PC-9 (cell line): ENCODE measurements at places on chromosomes 16 and 17.

GRCh38 chr17:78253946-78254672 lies 22.7 kb downstream of the TMEM235 start:
- peak; percentile 70 for DNase-seq
- no peaks in the 10 kb centered on the region for H3K27me3 ChIP-seq
- H3K27ac ChIP-seq, result no peak overlapping the region
- H3K36me3 ChIP-seq, result no peaks in the 10 kb centered on the region

- DNase-seq, result no peak
- H3K4me3 ChIP-seq, result no peak overlapping the region
- H3K27me3 ChIP-seq, result no peaks in the 10 kb centered on the region
Observed at GRCh38 chr16:25033852-25034251, 18.7 kb upstream of the ARHGAP17 start.

- H3K36me3 ChIP-seq, result no peaks in the 10 kb centered on the region
- H3K27me3 ChIP-seq, result peaks cover 23% of the 10 kb centered on the region
- no peaks in the 10 kb centered on the region for H3K4me1 ChIP-seq
- peak; percentile 26 for DNase-seq
- H3K27ac ChIP-seq, result no peak overlapping the region
Observed at GRCh38 chr17:57552114-57552624, 192.9 kb downstream of the CCDC182 start.

- no peaks in the 10 kb centered on the region for H3K27me3 ChIP-seq
- DNase-seq, result no peak
- no peak overlapping the region for H3K4me3 ChIP-seq
- no peaks in the 10 kb centered on the region for H3K36me3 ChIP-seq
- no peak overlapping the region for H3K27ac ChIP-seq
- peaks cover 13% of the 10 kb centered on the region for H3K4me1 ChIP-seq
Observed at GRCh38 chr16:67024384-67025209, 4.4 kb upstream of the CBFB start.

DNA sequence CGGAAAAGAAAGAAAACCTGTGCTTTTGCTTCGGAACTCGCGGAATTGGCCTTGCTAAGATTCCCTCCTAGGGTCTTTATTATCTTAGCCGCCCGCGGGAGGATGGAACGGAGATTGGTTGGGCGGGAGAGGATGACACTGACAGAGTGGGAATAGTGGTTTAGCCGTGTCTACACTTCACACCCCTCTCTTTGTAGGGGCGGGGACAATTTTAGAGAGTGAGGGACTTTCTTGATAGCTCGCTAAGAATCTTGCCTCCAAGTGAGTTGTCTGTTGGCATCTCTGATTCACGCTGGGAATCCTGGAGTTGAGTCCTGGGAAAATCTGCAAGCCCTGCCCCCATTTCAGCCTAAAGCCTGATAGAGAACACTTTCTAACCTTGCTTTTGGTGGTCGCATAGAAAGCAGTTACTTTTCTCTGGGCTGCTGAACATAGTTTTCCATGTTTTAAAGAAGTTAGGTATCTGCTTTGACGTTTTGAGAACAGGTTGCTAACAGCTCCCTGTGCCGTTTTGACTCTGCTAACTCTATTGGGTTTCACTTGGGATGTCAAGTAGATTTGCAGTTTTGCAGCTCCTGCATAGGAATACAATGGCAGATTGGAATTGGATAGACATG lies 697 bp downstream of the NOL11 start:
- peaks cover 10% of the 10 kb centered on the region for H3K4me1 ChIP-seq
- H3K4me3 ChIP-seq, result peak overlapping the region; percentile 89
- no peaks in the 10 kb centered on the region for H3K27me3 ChIP-seq
- peaks cover 28% of the 10 kb centered on the region for H3K36me3 ChIP-seq
- no peak for DNase-seq
- H3K27ac ChIP-seq, result peak overlapping the region; percentile 74

GRCh38 chr16:87474566-87474996 lies 18.2 kb downstream of the ZCCHC14 start:
- no peak overlapping the region for H3K27ac ChIP-seq
- H3K27me3 ChIP-seq, result no peaks in the 10 kb centered on the region
- H3K4me1 ChIP-seq, result no peaks in the 10 kb centered on the region
- no peak overlapping the region for H3K4me3 ChIP-seq

GRCh38 chr17:357644-358043 lies 5.0 kb upstream of the RPH3AL start:
- H3K4me1 ChIP-seq, result peaks cover 4% of the 10 kb centered on the region; the same call in 1 of the 2 replicates
- no peak for DNase-seq
- no peaks in the 10 kb centered on the region for H3K36me3 ChIP-seq
- H3K27ac ChIP-seq, result no peak overlapping the region
- H3K27me3 ChIP-seq, result no peaks in the 10 kb centered on the region
- no peak overlapping the region for H3K4me3 ChIP-seq

DNA sequence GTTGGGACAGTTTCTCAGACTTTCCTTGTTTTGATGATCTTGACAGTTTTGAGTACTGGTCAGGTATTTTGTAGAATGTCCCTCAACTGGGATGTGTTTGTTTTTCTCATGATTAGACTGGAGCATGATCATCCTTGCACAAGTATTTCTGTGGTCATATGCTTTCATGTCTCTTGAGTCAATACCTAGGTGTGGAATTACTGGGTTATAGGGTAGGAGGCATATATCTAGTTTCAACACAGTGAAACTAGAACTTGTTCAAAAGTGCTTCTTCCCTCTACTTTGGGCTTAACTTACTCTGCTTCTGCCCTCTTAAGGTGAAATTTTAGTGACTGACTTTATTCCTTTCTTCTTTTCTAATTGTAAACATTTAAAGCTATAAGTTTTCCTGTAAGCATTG lies 30.1 kb downstream of the IKZF3 start:
- no peak for DNase-seq
- H3K4me3 ChIP-seq, result no peak overlapping the region
- H3K36me3 ChIP-seq, result no peaks in the 10 kb centered on the region
- peak overlapping the region; percentile 38; the same call in 1 of the 2 replicates for H3K27ac ChIP-seq
- H3K4me1 ChIP-seq, result peaks cover 8% of the 10 kb centered on the region; the same call in 1 of the 2 replicates
- H3K27me3 ChIP-seq, result no peaks in the 10 kb centered on the region

GRCh38 chr16:87342978-87343752 lies 26.0 kb upstream of the C16orf95 start:
- H3K4me3 ChIP-seq, result no peak overlapping the region
- H3K4me1 ChIP-seq, result no peaks in the 10 kb centered on the region
- H3K36me3 ChIP-seq, result no peaks in the 10 kb centered on the region

GRCh38 chr17:50527949-50528474 lies 4.5 kb upstream of the EPN3 start:
- no peaks in the 10 kb centered on the region for H3K36me3 ChIP-seq
- H3K27ac ChIP-seq, result no peak overlapping the region
- peaks cover 20% of the 10 kb centered on the region for H3K4me1 ChIP-seq
- no peak for DNase-seq

DNA sequence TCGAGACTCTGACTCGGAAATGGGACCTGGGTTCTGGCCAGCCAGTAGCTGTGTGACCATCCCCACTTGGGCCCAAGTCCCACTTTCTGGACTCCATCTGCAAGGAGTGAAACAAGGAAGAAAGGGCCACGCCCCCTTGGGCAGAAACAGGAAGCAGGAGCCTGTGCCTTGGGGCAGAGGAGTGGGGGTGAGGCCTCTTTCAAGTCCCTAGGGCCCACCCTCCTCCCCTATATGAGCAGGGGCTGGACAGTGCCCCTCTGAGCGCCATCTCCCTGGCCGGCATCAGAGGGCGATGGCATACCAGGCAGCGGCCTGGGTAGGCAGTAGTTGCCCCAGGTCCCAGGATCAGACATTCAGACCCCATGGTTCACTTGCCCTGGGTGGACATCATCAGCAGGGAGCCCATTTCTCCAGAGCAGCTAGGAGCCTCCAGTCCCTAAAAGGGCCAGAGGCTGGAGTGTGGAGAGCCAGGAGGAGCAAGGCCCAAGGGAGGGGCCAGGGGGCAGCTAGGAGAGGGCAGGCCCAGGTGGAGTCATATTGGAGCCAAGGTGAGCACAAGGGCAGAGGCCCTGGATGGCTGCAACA lies 7.1 kb downstream of the BCAR1 start:
- peaks cover 10% of the 10 kb centered on the region; the same call in 1 of the 2 replicates for H3K36me3 ChIP-seq
- peak overlapping the region; percentile 30; the same call in 1 of the 2 replicates for H3K4me3 ChIP-seq
- H3K4me1 ChIP-seq, result peaks cover 58% of the 10 kb centered on the region
- peak overlapping the region; percentile 83 for H3K27ac ChIP-seq

GRCh38 chr17:64661726-64661975 lies 456 bp downstream of the SMURF2 start:
- H3K27me3 ChIP-seq, result no peaks in the 10 kb centered on the region
- peak overlapping the region; percentile 96 for H3K4me3 ChIP-seq
- 0 out of 2 replicates have a peak, but pooled peaks cover 4% of the 10 kb centered on the region for H3K36me3 ChIP-seq
- peak overlapping the region; percentile 62 for H3K27ac ChIP-seq

DNA sequence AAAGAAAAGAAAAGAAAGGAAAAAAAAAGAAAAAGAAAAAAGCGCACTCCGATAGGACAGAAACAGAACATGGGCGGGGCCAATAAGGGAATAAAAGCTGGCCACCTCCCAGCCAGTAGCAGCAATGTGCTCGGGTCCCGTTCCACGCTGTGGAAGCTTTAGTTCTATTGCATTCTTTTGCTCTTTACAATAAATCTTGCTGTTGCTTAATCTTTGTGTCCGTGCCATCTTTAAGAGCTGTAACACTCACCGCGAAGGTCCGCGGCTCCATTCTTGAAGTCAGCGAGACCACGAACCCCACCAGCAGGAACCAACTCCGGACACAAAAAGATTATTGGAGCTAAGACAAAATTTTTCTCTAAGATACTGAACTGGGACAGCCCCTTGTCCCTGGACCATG lies 3.1 kb upstream of the ARL5C start:
- H3K4me3 ChIP-seq, result no peak overlapping the region
- no peak for DNase-seq
- 0 out of 2 replicates have a peak, but pooled peaks cover 4% of the 10 kb centered on the region for H3K4me1 ChIP-seq
- H3K27ac ChIP-seq, result no peak overlapping the region
- no peaks in the 10 kb centered on the region for H3K36me3 ChIP-seq
- peaks cover 8% of the 10 kb centered on the region; the same call in 1 of the 2 replicates for H3K27me3 ChIP-seq

DNA sequence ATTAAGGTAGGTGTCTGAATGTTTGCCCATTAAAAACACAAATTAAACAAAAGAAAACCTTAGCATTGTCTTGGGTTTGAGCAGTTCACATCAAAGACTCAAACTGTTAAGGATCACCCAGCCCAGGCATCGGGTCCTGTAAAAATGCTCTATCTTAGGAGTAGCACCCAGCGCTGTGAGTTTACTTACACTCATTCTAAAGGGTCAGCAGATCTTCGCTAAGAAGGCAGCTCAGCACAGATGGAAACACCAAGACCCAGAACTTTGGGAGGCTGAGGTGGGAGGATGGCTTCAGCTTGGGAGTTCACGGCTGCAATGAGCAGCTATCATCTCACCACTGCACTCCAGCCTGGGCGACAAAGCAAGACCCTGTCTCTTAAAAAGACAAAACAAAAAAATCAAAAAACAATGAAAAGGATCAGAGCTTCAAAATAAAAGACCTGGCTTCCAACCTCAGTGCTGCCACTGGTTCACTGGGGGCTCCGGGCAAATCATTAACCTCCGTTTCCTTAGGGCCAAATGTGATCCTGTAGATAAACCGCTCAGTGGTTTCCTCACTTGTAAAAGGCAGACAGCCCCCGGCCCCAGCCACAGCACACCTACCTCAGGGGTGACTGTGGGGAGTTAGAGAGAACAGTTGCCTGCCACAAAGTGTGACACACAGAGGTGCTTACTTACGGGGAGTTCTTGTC lies 11.1 kb downstream of the COG1 start:
- H3K36me3 ChIP-seq, result peaks cover 34% of the 10 kb centered on the region
- H3K27ac ChIP-seq, result no peak overlapping the region

GRCh38 chr16:35485915-35486314 lies 2026.5 kb downstream of the TP53TG3F start:
- no peak overlapping the region for H3K4me3 ChIP-seq
- no peaks in the 10 kb centered on the region for H3K4me1 ChIP-seq
- DNase-seq, result no peak
- H3K27me3 ChIP-seq, result no peaks in the 10 kb centered on the region

- no peak overlapping the region for H3K4me3 ChIP-seq
- no peaks in the 10 kb centered on the region for H3K36me3 ChIP-seq
- H3K27me3 ChIP-seq, result no peaks in the 10 kb centered on the region; the same call in 1 of the 2 replicates
Observed at GRCh38 chr17:8825802-8826201, 26.6 kb upstream of the MFSD6L start.

GRCh38 chr17:65727246-65727645 lies 165.8 kb upstream of the AXIN2 start:
- H3K27ac ChIP-seq, result no peak overlapping the region
- H3K4me3 ChIP-seq, result no peak overlapping the region
- H3K27me3 ChIP-seq, result no peaks in the 10 kb centered on the region
- no peaks in the 10 kb centered on the region for H3K4me1 ChIP-seq
- no peaks in the 10 kb centered on the region for H3K36me3 ChIP-seq

DNA sequence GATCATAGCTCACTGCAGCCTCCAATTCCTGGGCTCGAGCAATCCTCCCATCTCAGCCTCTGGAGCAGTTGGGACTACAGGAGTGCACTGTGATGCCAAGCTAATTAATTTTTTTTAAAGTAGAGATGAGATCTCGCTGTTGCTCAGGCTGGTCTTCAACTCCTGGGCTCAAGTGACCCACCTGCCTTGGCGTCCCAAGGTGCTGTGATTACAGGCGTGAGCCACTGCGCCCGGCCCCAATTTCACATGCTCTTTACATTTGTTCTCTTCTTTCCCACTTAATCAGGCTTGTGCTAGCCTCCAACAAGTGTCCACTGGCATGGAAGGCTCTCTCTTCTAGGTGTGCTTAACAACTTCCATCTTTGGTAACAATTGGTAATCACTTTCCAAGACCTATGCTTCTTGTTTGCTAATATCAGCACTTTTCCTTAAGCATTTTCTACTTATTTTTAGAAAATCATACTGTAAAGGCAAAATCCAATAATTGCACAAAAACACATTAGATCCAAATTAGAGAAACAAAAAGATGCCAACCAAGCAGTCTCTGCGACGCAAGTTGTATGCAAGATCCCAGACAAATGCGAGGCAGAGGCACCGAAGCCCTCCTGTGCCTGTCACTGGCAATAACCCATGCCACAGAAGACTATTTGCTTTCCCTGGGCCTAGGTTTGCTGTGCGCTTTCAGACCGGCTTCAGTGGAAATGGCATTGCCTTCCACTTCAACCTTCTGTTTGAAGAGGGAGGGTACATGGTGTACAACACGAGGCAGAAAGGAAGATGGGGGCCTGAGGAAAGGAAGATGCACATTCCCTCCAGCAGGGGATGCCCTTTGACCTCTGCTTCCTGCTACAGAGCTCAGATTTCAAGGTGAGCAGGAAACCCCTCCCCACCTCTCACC lies 52.6 kb downstream of the NOS2 start:
- H3K27me3 ChIP-seq, result no peaks in the 10 kb centered on the region
- no peak overlapping the region for H3K27ac ChIP-seq
- H3K4me3 ChIP-seq, result no peak overlapping the region
- no peak for DNase-seq
- no peaks in the 10 kb centered on the region for H3K4me1 ChIP-seq
- H3K36me3 ChIP-seq, result no peaks in the 10 kb centered on the region
